ENCODE measurements at places on chromosomes 16 and 17. TPM values are rescaled to one million over a fixed set of nuclear protein-coding genes. Genes with fewer than 3 reads are reported as not detected.

GRCh38 chr16:13898233-13898632 is 21.7 kb upstream of the ERCC4 start:
- no peaks in the 10 kb centered on the region for H3K36me3 ChIP-seq
- no peak for DNase-seq
- no peak overlapping the region for H3K27ac ChIP-seq
- H3K27me3 ChIP-seq = no peaks in the 10 kb centered on the region

NAGS gene
- polyA plus RNA-seq = 13.2 TPM

FA2H gene
- 31.0 TPM for polyA plus RNA-seq

DNA sequence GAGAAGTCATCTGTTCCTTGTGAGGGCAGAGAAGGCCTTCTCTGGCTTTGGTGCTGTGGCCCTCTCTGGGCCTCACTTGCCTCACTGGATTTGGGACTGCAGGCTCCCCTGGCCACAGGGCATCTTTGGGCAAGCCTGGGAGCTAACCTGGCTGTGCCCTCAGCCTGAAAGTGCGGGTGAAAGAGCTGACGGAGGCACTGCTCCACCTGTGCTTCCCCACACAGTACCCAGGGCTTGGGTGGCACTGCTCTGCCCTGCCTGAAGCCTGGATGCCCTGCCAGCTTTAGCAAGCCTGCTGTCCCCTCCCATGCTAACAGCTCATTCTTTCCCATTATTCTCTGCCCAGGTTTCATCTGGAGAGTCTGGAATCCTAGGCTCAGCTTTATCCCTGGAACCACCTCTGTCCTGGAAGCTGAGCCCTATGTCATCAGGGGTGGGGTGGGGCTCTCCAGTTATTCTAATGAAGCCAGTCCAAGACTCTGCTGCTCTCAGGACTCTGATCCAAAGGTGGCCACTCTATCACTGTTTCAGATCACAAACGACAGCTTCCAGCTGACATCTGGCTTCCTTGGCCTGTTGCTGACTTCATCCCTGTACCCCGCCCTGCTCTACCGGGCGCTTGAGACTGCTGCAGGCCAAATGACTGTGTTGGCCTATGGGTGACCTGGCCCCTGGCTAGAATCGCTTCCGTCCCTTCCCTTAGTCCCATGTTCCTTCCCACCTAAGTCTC is 29.3 kb downstream of the HIC1 start:
- peaks cover 64% of the 10 kb centered on the region for H3K4me1 ChIP-seq
- H3K4me3 ChIP-seq = no peak overlapping the region
- peak; percentile 85 for DNase-seq
- H3K36me3 ChIP-seq = peaks cover 8% of the 10 kb centered on the region

STH gene
- polyA plus RNA-seq = not detected

PRR35 gene
- not detected for polyA plus RNA-seq

DNA sequence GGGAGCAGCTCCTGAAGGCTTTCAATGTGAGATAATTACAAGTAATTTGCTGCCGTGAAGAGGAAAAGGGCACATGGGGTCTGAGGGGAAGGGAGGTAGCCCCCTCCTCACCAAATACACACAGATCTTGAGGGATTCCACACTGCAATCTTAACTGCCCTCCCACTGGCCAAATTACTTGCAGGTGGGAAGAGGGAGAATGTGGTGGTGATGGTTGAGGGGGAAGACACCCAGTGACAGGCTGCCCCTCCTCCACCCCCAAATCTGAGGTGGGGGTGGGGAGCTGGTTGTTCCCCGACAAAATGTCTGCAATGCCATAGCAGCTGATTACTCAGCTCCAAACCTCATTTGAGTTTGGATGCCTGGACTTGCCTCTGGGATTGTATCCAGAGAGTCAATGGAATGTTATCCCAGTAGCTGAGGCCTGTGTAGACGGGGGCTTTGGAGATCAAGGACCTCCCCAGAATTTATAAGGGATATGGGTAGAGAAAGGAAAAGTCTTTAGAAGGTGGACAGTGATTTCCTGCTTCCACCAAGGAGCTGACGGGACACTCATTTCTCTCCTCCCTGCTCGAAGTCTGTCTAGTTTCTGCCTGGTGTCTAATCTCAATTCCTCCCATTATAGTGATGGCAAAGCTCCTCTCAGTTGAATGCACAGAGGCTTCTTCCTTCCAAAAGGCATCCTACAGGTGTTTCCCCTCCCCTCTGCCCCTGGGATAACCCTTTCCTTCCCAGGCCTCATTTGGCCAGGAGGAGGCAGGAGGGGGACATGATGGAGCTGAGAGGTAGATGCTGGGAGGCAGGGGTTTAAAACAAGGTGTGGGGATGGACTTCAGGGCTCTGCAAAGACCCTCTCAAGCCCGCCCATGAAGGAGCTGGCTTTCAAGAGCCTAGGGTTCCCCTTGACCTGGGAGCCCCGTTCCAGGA is 8.7 kb downstream of the DLX4 start:
- H3K27me3 ChIP-seq = peaks cover 16% of the 10 kb centered on the region
- DNase-seq = no peak
- H3K36me3 ChIP-seq = no peaks in the 10 kb centered on the region
- no peak overlapping the region for H3K4me3 ChIP-seq
